ENCODE measurements at places on chromosomes 3 and 15. TPM values are rescaled to one million over a fixed set of nuclear protein-coding genes. Genes with fewer than 3 reads are reported as not detected.

- no peak for DNase-seq
Observed at GRCh38 chr3:188673646-188674186, 498.1 kb upstream of the TPRG1 start.

DNA sequence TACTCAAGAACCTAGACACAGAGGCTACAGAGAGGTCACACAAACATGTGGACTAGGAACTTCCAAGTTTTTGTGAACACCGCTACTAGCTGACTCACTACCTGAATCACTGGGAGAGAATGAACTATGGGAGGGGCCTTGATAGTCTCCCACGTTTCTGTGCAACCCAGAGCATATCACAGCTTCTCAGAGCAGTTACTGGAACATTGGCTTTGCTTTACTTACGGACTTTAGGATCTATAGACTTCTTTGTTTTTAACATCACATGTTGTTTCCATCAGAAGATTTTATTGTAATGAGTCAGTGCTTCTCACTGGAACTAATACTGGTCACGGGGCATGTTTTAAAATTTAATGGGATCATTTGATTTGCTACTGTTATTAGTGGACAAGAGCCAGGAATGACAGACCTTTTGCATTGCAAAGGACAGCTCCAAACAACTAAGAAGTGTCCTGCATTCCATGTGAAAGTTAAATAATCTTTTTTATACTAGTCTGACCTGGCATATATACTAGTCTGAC is 35.6 kb downstream of the RTP4 start:
- DNase-seq = no peak

- no peak for DNase-seq
Observed at GRCh38 chr15:70385711-70386110, 288.0 kb upstream of the TLE3 start.

DNA sequence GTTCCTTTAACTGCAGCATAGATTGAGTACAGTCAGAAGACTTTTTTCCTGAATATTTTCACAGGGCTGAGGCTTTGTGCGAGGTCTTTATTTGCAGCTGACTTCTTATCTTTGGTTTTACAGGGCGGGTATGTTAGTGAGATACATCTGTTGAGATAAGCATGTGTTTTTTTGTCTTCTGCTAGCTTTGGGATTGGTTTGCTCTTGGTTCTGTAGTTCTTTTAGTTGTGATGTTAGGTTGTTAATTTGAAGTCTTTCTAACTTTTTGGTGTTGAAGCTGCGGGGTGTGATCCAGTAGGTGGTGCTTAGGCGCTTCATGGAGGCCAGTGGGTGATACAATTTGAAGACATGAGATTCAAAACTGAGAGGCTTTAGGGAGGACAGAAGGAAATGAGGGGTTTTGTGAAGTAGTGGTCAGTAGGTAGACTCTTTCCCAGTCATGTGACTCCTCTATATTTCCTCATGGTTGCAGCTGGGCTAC is 67.9 kb upstream of the TNFSF10 start:
- DNase-seq = no peak

- no peak for DNase-seq
Observed at GRCh38 chr3:141887051-141887450, 10.6 kb downstream of the ATP1B3 start.

DNA sequence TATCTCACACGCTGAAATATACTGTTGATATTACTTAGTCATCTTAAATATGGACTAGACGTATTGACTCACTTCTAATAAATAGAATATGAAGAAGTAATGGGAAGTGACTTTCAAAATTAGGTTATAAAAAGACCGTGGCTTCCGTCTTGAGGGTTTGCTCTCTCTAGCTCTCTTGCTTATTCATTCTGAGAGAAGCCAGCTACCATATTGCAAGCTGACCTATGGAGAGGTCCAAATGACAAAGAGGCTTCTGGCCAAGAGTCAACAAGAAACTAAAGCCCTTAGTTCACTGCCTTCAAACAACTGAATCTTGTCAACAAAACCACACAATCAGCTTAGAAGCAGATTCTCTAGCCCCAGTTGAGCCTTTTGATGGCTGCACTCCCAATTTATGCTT is 46.1 kb downstream of the SLC9C1 start:
- DNase-seq = no peak

- DNase-seq = no peak
Observed at GRCh38 chr3:85576091-85576690, 617.4 kb downstream of the CADM2 start.

GRCh38 chr3:165796701-165797100 is 40.5 kb downstream of the BCHE start:
- no peak for DNase-seq

DNA sequence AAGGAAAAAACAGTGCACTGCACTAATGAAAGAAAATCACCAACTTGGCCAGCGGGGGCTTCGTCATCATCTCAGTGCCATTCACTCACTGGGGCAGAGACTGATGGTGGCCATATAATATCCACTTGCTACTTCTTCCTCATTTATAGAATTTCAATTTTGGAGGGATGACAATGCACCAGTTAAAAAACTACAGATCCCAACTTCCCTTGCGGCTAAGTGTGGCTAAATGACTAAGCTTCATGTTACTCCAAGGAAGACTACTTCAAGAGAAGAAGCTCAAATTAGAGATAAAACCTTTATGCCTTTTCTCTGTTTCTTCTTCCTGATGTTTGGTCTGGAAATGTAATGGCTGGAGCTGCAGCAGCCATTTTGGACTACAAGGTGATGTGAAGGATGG is 38.8 kb downstream of the NGLY1 start:
- no peak for DNase-seq

DNA sequence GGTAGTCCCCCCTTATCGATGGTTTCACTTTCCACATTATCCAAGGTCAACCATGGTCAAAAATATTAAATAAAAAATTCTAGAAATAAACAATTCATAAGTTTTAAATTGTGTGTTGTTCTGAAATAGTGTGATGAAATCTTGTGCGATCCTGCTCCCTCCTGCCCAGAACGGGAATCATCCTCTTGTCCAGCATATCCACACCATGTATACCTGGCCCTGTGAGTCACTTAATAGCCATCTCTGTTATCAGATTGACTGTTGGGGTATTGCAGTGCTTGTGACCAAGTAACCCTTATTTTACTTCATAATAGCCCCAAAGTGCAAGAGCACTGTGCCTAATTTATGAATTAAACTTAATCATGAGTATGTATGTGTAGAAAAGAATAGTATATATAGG is 19.1 kb downstream of the FAM81A start:
- no peak for DNase-seq

GRCh38 chr3:183291497-183292031 is 38.5 kb downstream of the B3GNT5 start:
- no peak for DNase-seq

GRCh38 chr15:54289590-54290136 is 311.4 kb downstream of the UNC13C start:
- no peak for DNase-seq

DNA sequence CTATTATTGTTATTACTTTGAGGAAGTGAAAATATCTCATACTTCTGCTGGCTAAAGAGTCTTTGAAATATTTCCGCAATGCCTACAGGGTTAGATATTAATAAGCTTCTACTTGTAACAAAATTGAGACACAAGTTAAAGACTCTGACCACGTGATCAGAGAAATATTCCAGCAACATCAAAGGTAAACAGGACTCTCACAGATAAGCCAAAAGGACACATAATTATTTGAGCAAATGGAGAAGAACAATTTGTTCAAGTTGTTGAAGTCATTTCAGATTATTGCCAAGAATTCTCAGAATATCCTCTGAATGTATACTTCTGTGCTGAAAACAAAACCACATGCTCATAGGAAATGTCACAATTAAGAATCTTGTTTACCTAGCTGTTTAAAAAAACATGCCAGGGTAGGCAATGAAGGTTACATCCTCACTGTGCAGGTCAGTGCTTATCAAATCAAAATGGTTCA is 225.8 kb upstream of the ALCAM start:
- no peak for DNase-seq

DNA sequence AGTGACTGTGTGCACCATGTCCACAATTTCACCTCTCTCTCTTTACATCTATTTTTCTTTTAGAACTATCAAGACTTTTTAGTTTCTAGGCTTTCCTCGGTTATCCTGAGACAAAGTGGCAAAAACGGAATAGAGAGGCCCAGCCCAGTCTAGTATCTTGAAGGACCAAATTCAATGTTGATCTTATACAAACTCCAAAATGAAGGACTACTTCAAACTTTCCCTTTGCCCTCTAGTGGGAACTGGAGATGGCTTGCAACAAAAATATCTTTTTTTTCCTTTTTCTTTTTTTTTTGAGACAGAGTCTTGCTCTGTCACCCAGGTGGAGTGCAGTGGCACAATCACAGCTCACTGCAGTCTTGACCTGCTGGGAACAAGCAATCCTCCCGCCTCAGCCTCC is 338.5 kb upstream of the UMPS start:
- no peak for DNase-seq

The PPCDC gene
- 19.0 TPM for total RNA-seq

The ZKSCAN7 gene
- total RNA-seq = 11.0 TPM

The SNURF gene
- 12.1 TPM for total RNA-seq

The ARPC4 gene
- total RNA-seq = 116 TPM

The ITPKA gene
- total RNA-seq = not detected

The SEMA5B gene
- 0.32 TPM for total RNA-seq

The CFAP91 gene
- total RNA-seq = 24.6 TPM

The PDE8A gene
- total RNA-seq = 60.5 TPM

The IL17RB gene
- 46.5 TPM for total RNA-seq

The TMEM212 gene
- 1.3 TPM for total RNA-seq

The PIK3CA gene
- total RNA-seq = 38.4 TPM

The TUSC7 gene
- not detected for total RNA-seq

All from breast epithelium (tissue), 4 donors.